ENCODE measurements at places on chromosomes 1 and 21. TPM values are rescaled to one million over a fixed set of nuclear protein-coding genes. Genes with fewer than 3 reads are reported as not detected.

The WNT3A gene
- total RNA-seq, result not detected

The GJA5 gene
- total RNA-seq, result not detected

DNA sequence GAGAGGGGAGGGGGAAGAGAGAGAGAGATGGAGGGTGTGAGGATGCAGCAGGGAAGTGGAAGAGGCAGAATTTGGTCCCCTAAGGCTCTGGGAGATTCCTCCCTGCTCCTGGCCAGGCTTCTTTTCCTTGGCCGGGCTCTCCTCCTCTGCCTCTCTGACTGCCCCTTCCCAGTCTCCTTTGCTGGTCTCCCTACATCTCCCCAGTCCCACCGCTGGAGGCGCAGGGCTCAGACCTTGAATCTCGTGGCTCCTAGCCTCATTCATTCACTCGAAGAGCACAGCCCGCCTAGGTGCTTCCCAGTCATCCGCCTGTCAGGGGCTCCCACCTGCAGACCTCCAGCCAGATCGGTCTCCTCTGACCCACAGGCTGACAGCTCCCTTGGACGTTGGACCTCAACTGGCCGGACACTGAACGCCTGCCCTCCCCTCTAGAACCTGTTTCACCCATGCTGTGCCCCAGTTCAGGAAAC lies 76.5 kb downstream of the VWA5B1 start:
- no peaks in the 10 kb centered on the region for H3K36me3 ChIP-seq
- H3K4me1 ChIP-seq, result peaks cover 4% of the 10 kb centered on the region
- H3K27ac ChIP-seq, result no peak overlapping the region
- no peak overlapping the region for H3K4me3 ChIP-seq

- no peak overlapping the region for H3K4me3 ChIP-seq
- no peak overlapping the region for H3K27ac ChIP-seq
- DNase-seq, result no peak
- H3K4me1 ChIP-seq, result peaks cover 6% of the 10 kb centered on the region
Measured at GRCh38 chr1:56249234-56249633, 330.1 kb downstream of the PLPP3 start.

DNA sequence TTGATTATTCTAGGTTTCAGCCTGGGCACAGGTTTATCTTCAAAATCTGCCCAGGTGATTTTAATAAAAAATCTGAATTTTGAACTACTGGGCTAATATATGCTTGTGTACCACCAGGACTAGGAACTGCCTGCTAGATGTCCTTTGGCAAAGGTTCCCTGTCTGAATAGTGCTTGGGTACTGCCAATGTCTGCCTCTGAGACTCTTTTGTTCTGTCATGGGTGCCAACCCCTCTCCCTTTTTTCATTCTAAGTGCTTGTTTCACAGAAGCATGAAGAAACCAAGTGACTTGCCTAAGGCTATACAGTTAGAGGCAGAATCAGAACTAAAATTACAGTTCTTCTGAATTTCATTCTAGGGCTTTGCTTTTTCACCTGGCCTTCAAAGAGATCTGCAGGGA lies 106.3 kb upstream of the CACHD1 start:
- H3K36me3 ChIP-seq, result no peaks in the 10 kb centered on the region
- DNase-seq, result no peak
- peaks cover 10% of the 10 kb centered on the region for H3K27me3 ChIP-seq
- no peak overlapping the region for H3K4me3 ChIP-seq
- H3K4me1 ChIP-seq, result no peaks in the 10 kb centered on the region
- no peak overlapping the region for H3K27ac ChIP-seq

- no peak overlapping the region for H3K4me3 ChIP-seq
- peaks cover 3% of the 10 kb centered on the region for H3K36me3 ChIP-seq
- no peaks in the 10 kb centered on the region for H3K4me1 ChIP-seq
- peaks cover 4% of the 10 kb centered on the region for H3K27me3 ChIP-seq
- no peak for DNase-seq
Measured at GRCh38 chr1:59788825-59789224, 25.9 kb upstream of the HOOK1 start.

Data from activated B cell treated with CpG ODN at 0.5 μM for 24 hours (primary cell).